ENCODE measurements at places on chromosomes 12 and 14. TPM values are rescaled to one million over a fixed set of nuclear protein-coding genes. Genes with fewer than 3 reads are reported as not detected.

The MFAP5 gene
- 20.8 TPM for total RNA-seq

The CNTN1 gene
- total RNA-seq, result 0.27 TPM

The FOXG1 gene
- not detected for total RNA-seq

The CTSG gene
- 2.2 TPM for total RNA-seq

The RNASE4 gene
- total RNA-seq, result 5.6 TPM

The FUT8 gene
- 12.5 TPM for total RNA-seq

The PRDM4 gene
- total RNA-seq, result 13.2 TPM

The CBLN3 gene
- 1.2 TPM for total RNA-seq

Data from cardiac septum (tissue), 1 donor.